Stimulated activated naive CD4-positive, alpha-beta T cell (primary cell): ENCODE measurements at places on chromosomes 7 and 10.

- DNase-seq: no peak
Observed at GRCh38 chr10:4354382-4354812, 471.6 kb upstream of the AKR1E2 start.

DNA sequence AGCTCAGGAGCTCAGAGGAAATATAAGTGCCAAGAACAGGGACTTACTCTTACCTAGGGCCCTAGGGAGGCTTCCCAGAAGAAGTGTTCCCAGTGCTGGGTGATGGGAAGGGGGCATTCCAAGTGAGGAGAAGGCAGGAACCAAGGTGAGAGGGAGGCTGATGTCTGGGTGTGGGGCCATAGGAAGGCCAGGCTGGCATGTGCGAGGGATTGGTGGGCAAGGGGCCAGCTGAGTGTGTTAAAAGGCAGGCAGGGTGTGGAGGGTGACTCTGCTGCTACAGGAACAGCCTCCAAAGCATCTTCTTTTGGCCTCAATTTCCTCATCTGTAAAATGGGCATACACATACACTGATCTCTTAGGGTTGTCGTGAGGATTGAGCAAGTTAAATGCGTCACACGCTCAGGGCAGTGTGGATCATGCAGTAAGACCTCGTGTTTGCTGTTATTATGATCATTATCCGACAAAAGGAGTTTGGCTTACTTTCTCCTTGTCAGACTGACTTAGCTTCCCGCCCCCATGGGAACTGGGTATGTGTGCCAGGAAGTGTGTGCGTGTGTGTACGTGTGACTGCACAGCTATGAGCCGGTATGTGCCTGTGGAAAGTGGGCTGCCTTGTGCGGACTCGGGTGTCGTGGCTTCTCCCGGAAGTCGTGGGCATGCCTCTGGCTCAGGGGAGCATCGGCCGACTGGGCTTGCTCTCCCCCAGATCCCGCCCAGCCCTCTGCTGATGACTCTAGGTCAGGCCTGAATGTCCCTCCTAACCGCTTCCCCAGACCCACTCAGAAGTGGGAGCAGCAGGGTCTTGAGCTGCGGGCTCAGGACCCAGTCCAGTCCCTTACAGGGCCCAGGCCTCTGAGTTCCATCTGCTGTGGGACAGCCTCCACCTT is 59.6 kb downstream of the NEURL1 start:
- no peak for DNase-seq

- no peak for DNase-seq
Observed at GRCh38 chr7:26321435-26321834, 29.8 kb downstream of the SNX10 start.

GRCh38 chr7:104857458-104858425 is 156.3 kb upstream of the KMT2E start:
- DNase-seq: no peak

DNA sequence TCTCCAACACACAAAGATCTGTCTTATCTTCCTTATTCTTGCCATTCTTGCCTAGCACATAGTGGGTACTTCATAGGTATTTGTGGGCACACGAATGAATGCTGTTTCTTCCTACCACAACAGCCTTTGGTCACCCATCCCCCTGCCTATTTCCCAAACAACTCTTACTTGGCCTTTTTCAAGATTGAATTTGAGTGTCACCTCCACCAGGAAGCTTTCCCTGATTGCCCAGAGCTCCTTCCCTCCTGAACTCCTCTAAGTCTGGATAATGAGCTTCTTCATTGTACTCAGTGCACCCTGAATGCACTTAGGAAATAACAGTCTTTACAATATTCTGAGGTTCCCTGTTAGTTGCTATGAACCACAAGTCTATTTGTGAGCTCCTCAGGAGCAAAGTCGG is 11.6 kb upstream of the PDZD8 start:
- no peak for DNase-seq

- DNase-seq: no peak
Observed at GRCh38 chr7:113321201-113321600, 202.8 kb upstream of the SMIM30 start.

DNA sequence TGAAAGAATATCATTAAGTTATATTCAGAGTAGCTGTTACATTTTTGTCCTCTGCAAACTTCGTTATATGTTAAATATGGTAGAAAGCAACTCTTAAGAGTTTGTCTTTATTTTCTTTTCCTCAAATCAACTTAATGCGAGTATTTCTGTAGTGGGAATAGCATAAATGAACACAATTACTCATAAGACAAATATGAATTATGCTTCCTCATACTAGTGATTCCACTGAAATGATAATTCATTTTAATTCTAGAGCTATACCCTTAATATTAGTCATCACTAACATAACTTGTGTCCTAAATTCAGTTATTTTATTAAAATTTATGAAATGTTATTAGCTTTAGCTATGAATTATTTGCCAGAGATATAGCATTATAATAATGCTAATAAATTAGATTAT is 820.6 kb upstream of the KCND2 start:
- no peak for DNase-seq

- DNase-seq: no peak
Observed at GRCh38 chr10:69464801-69465401, 13.6 kb downstream of the TSPAN15 start.

GRCh38 chr10:11231285-11231684 is 213.6 kb downstream of the CELF2 start:
- DNase-seq: no peak
